ENCODE measurements at places on chromosomes 12 and 14. TPM values are rescaled to one million over a fixed set of nuclear protein-coding genes. Genes with fewer than 3 reads are reported as not detected.

Gene NKX2-1
- polyA plus RNA-seq, result not detected

- no peaks in the 10 kb centered on the region for H3K4me1 ChIP-seq
- H3K4me3 ChIP-seq, result no peak overlapping the region
- H3K27ac ChIP-seq, result no peak overlapping the region
- no peak for DNase-seq
- peaks cover 16% of the 10 kb centered on the region for H3K27me3 ChIP-seq
Measured at GRCh38 chr12:85266356-85266755, 13.7 kb upstream of the ALX1 start.

GRCh38 chr14:37237094-37237493, 39.4 kb downstream of the MIPOL1 start:
- H3K27me3 ChIP-seq, result no peaks in the 10 kb centered on the region
- H3K4me3 ChIP-seq, result no peak overlapping the region
- H3K27ac ChIP-seq, result no peak overlapping the region
- no peaks in the 10 kb centered on the region for H3K36me3 ChIP-seq

Gene BEST3
- 0.35 TPM for polyA plus RNA-seq

GRCh38 chr14:36514278-36515104, 5.5 kb downstream of the NKX2-1 start:
- H3K27ac ChIP-seq, result no peak overlapping the region
- no peaks in the 10 kb centered on the region for H3K36me3 ChIP-seq
- peaks cover 4% of the 10 kb centered on the region for H3K4me1 ChIP-seq
- no peak overlapping the region for H3K4me3 ChIP-seq

- H3K27me3 ChIP-seq, result peaks cover 2% of the 10 kb centered on the region
- no peak overlapping the region for H3K27ac ChIP-seq
- no peak overlapping the region for H3K4me3 ChIP-seq
- DNase-seq, result no peak
- H3K4me1 ChIP-seq, result no peaks in the 10 kb centered on the region
Measured at GRCh38 chr14:58739674-58740073, 101.9 kb downstream of the DACT1 start.

GRCh38 chr12:15346488-15346887, 24.2 kb downstream of the PTPRO start:
- H3K36me3 ChIP-seq, result no peaks in the 10 kb centered on the region
- H3K27me3 ChIP-seq, result peaks cover 12% of the 10 kb centered on the region
- H3K27ac ChIP-seq, result no peak overlapping the region

Gene REC8
- 17.7 TPM for polyA plus RNA-seq

Gene TMPRSS12
- polyA plus RNA-seq, result not detected

Gene RNU4-1
- polyA plus RNA-seq, result not detected

DNA sequence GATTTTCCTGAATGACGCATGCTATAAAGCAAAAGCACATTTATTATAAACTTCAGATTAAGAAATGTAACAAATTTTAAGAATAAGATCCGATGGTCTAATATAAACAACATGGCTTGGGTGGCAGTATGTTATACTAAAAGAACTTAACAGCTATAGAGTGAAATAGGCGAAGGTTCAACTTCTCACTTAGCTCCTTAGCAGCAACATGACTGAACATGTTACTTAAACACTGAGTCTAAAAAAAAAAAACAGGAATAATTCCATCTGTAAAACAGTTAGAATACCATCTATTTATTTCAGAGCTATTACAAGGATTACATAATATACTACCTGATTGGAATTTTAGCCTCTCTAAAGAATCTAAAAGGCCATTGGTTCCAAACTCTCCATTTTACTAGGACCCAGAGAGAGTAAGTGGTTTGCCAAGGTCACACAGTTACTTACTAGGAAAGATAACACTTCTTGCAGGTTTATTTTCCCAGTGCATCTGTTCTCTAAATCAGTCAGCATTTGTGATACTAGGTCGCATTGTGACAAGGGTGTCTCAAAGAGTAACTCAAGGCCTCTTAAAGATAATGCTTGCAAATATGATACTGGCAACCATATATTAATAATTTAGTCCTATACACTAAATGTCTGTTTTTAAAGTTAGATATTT, 14.8 kb downstream of the OSBPL8 start:
- H3K27ac ChIP-seq, result no peak overlapping the region
- no peaks in the 10 kb centered on the region for H3K27me3 ChIP-seq
- DNase-seq, result no peak
- no peaks in the 10 kb centered on the region for H3K36me3 ChIP-seq
- H3K4me3 ChIP-seq, result no peak overlapping the region
- H3K4me1 ChIP-seq, result peaks cover 12% of the 10 kb centered on the region

Gene TEDC1
- 10.0 TPM for polyA plus RNA-seq

DNA sequence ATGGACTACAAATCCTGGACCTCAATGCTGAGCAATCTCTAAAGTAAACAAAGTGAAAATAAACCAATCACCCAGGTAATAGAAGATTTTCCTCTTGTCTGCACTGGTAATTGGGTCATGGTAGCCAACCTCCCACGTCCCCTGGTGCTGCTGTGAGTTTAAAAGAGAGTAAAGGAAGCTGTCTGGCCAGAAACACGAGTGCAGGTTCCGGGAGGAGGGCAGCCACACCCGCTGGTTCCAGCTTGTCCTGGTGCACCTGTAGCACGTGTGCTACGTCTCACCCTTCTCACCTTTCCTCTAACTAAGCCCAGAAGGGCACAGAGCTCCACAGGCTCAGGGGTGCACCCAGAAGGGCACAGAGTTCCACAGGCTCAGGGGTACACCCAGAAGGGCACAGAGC, 5.4 kb downstream of the CRACR2A start:
- DNase-seq, result no peak
- H3K36me3 ChIP-seq, result no peaks in the 10 kb centered on the region
- no peaks in the 10 kb centered on the region for H3K27me3 ChIP-seq
- H3K27ac ChIP-seq, result no peak overlapping the region
- no peak overlapping the region for H3K4me3 ChIP-seq
- H3K4me1 ChIP-seq, result peaks cover 26% of the 10 kb centered on the region

DNA sequence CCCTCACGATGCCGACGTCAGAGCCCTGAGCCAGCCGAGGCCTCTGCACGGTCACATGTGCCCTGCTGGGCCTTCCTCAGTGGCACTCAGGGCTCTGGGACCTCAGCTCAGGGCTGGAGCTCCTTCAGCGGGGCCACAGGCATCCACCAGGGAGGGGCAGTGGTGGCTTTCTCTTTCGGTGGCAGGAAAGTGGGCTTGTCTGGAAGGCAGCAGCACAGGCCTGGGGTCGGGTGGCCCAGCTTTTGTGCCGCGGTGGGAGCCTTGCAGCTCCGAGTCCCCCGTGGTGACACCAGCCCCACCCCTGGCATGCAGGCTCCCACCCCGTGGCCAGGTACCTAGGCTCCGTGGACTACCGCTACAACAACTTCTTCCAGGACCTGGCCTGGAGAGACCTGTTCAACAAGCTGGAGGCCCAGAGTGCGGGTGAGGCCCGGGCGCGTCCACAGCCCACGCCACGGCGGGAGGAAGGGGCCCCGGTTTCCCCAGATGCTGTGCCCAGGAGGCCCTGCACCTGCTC, 14.2 kb upstream of the TEX22 start:
- no peaks in the 10 kb centered on the region for H3K27me3 ChIP-seq
- H3K27ac ChIP-seq, result no peak overlapping the region
- H3K36me3 ChIP-seq, result peaks cover 78% of the 10 kb centered on the region

GRCh38 chr14:91732859-91733477, 1.1 kb upstream of the CATSPERB start:
- no peak for DNase-seq
- H3K27ac ChIP-seq, result no peak overlapping the region
- no peak overlapping the region for H3K4me3 ChIP-seq
- H3K36me3 ChIP-seq, result no peaks in the 10 kb centered on the region
- no peaks in the 10 kb centered on the region for H3K27me3 ChIP-seq

Gene TAS2R10
- 0.04 TPM for polyA plus RNA-seq

GRCh38 chr14:34365309-34365915, 96.6 kb downstream of the SPTSSA start:
- no peaks in the 10 kb centered on the region for H3K27me3 ChIP-seq
- H3K4me3 ChIP-seq, result no peak overlapping the region
- H3K27ac ChIP-seq, result no peak overlapping the region
- H3K36me3 ChIP-seq, result no peaks in the 10 kb centered on the region

Gene FZD10
- polyA plus RNA-seq, result 0.07 TPM

DNA sequence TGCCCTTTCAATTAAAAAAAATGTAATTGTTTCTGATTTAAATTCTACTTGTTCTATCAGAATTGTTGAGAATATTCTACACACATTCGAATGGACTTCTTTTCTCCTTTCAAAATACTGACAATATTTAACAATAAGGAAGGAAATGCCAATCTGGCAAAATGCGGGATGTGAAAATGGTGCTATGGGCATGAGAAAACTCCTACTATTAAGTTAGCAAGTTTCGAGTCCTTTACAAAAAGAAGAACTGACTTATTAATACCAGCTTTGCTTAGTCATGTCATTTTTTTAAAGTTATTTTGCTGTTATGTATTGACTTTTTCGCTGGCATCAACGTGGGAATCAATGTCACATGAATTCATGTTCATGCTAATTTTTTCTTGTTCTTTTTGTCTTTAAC, 31.7 kb upstream of the ARL1 start:
- DNase-seq, result no peak
- H3K27me3 ChIP-seq, result no peaks in the 10 kb centered on the region
- no peak overlapping the region for H3K4me3 ChIP-seq

GRCh38 chr14:72318648-72319047, 386.4 kb downstream of the RGS6 start:
- H3K27me3 ChIP-seq, result no peaks in the 10 kb centered on the region
- H3K4me3 ChIP-seq, result no peak overlapping the region
- H3K4me1 ChIP-seq, result no peaks in the 10 kb centered on the region

Gene COPZ1
- polyA plus RNA-seq, result 152 TPM

DNA sequence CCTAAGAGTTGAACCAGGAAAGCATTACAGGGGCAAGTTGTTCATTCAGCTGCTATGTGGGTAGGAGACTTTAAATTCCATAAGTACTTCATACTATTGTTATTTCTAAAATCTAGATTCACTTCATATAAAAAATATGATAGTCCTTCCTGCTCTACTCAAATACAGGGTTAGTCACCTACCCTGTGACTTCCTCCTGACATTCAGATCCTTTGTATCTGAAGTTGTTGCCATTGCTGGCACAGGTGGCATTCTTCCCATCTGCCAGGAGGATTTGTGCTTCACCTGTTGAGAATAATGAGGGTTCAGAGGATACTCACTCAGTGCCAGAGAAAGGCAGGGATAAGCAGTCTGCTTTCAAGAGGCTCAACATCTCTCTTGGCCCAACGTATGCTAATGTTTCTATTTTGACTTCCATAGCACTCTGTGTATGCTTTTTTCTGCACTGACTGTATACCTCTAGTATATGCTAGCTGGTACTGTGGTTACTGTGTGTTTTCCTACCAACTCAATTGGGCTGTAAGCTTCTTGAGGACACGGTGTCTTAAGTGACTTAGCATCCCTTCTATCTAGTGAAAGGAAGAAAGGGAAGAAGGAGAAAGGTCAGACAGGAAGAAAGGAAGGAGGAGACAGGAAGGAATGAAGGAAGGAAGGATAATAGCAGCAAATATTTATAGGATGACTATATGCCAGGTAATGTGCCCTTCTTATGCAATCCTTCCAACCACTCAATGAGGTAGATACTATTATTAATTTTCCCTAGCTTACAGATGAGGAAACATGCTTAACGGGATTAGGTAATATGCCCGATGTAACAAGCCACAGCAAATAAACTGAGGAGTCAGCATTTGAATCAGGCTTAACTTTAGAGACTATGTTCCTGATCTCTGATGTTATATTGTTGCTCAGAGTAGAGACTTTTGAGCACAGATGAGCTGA, 38.5 kb upstream of the FGF6 start:
- H3K27me3 ChIP-seq, result no peaks in the 10 kb centered on the region
- no peak overlapping the region for H3K4me3 ChIP-seq
- no peaks in the 10 kb centered on the region for H3K4me1 ChIP-seq
- no peak for DNase-seq

Gene CLEC7A
- 1.9 TPM for polyA plus RNA-seq

Gene RND1
- polyA plus RNA-seq, result 0.55 TPM

- H3K4me1 ChIP-seq, result peaks cover 36% of the 10 kb centered on the region
- H3K36me3 ChIP-seq, result no peaks in the 10 kb centered on the region
- H3K27ac ChIP-seq, result peak overlapping the region; percentile 99
Measured at GRCh38 chr12:111599453-111600204, 514 bp upstream of the ATXN2 start.

Gene KCNC2
- not detected for polyA plus RNA-seq

- H3K36me3 ChIP-seq, result no peaks in the 10 kb centered on the region
- DNase-seq, result peak; percentile 23
- peaks cover 4% of the 10 kb centered on the region for H3K27me3 ChIP-seq
- no peak overlapping the region for H3K4me3 ChIP-seq
- H3K27ac ChIP-seq, result no peak overlapping the region
Measured at GRCh38 chr12:115097416-115097815, 413.4 kb upstream of the TBX3 start.

- H3K27me3 ChIP-seq, result no peaks in the 10 kb centered on the region
- peaks cover 3% of the 10 kb centered on the region for H3K4me1 ChIP-seq
- peak overlapping the region; percentile 77 for H3K4me3 ChIP-seq
- DNase-seq, result no peak
- H3K36me3 ChIP-seq, result no peaks in the 10 kb centered on the region
Measured at GRCh38 chr14:99971941-99972747, 93.1 kb upstream of the EVL start.

DNA sequence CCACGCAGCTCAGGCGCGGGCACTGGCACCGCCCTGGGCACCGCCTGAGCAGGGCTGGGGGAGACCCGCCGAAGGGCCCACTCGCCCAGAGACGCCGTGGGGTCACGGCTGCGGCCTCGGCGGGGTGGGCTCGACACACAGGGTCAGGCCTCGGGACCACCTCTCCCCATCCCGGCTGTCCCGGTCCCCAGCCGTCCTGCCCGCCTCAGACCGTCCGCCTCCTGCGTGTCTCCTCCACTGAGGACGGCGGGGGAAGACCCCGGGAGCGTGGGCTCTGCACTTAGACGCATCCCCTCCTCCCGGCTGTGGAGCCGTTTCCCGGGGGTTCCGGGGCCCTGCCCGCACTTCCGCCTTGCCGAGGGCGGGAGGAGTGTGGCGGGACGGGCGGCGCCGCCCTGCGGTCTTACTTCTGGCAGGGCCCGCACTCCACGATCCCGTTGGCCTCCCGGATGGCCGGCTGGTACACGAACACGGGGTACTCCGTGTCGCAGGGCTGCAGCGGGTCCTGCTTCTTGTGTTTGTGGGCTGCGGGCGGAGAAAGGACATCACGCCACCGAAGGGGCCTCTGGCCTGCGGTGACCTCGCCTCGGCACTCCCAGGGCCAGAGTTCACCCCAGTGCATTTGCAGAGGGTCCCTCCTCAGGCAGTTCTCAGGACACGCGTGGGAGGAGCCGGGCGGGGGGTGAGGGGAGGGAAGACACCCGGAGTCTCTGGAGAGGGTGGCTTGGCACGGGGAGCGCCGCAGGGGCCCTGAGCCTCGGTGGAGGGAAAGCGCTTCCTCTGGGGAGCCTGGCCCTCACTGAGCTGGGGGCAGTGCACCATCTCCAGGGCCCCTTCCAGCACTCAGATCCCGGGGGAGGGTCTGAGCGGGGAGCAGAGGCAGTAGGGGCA, 23.1 kb upstream of the LRTM2 start:
- no peaks in the 10 kb centered on the region for H3K27me3 ChIP-seq
- H3K27ac ChIP-seq, result peak overlapping the region; percentile 98
- H3K4me3 ChIP-seq, result peak overlapping the region; percentile 63

DNA sequence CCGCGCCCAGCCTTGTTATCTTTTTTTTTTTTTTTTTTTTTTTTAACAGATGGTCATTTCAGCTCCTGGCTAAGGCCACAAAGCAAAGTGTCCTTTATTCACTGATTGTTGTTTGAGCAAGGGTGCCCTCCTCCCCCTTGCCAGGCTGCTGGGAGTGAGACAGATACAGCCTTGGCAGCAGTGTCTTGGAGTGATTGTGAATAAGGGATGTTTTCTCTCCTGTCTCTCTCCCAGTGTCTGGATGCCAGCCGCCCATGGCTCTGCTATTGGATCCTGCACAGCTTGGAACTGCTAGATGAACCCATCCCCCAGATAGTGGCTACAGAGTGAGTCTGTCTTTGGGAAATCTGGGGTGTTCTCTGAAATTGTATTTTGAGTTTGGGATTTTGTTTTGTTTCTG, 28.7 kb downstream of the FNTB start:
- no peak for DNase-seq
- peaks cover 14% of the 10 kb centered on the region for H3K4me1 ChIP-seq
- H3K36me3 ChIP-seq, result peaks cover 60% of the 10 kb centered on the region
- H3K27me3 ChIP-seq, result no peaks in the 10 kb centered on the region

Data from heart right ventricle (tissue), 16 donors.